ENCODE measurements at places on chromosomes 5 and 9.

DNA sequence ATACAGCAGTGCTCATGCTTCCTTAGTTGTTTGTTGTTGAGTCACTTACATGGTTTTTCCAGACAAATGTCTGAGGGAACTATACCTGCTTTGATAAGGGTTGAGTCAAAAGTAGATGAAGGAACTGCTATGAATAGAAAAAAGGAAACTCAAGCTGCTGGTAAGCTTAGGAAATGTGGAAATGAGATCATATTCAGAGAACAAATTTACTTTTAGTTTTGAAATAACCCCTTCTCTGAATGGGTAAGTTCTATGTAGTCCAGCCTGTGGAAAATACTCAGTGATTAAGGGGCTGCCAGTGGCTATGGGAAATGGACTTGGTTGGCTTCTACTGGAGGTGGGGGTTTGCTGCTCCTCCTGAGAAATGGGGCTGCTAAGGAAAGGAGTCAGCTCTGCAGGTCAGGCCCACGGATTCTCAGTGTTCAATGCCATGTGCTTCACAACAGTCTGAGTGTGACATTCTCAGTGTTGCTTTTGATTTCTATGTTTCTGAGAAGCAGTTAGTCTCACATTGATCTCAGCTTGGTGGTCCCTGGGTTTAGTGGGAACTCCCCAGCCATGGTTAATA lies 47.7 kb upstream of the GLRX start:
- DNase-seq, result no peak

DNA sequence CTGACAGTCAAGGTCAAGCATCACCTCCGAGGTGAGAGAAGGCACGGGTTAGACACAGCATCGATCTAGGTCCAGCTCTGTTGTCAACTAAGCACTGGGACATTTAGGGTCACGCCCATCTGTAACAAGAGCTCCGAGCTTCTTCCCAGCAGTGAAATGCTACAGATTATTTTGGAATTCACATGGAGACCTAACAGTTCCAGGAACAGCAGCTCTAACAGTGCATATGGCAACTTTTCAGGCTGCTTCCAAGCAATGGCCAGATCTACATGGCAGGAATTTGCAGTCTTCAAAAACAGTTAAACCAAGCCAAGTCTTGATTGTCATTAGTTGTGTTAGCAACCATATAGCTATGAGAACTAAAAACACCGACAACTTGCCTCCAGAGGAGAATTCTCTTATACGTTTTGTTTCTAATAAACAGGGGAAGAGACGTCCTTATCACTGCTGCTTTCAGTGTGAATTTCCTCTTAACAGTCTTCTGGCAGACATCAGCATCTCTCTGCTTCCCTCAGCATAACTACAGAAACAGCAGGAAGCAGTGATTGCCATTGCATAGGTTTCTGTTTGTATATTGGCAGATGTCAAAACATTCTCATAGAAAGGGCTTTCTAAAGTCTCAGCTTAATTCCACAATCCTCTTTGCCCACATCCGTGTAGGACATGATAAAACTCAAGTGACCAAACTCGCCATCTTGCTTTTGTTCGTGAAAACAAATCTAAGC lies 242.1 kb upstream of the DAPK1 start:
- no peak for DNase-seq

- DNase-seq, result no peak
Measured at GRCh38 chr5:98791001-98791519, 17.6 kb downstream of the RGMB start.

- peak; percentile 17 for DNase-seq
Measured at GRCh38 chr5:55993013-55993412, 1.8 kb downstream of the IL6ST start.

- DNase-seq, result no peak
Measured at GRCh38 chr5:157047898-157048297, 11.0 kb downstream of the HAVCR1 start.

GRCh38 chr5:56615361-56616153 lies 199.8 kb upstream of the MAP3K1 start:
- DNase-seq, result peak; percentile 32

GRCh38 chr5:176360894-176361436 lies 599 bp downstream of the KIAA1191 start:
- no peak for DNase-seq

- no peak for DNase-seq
Measured at GRCh38 chr9:14396171-14396570, 82.2 kb upstream of the NFIB start.

DNA sequence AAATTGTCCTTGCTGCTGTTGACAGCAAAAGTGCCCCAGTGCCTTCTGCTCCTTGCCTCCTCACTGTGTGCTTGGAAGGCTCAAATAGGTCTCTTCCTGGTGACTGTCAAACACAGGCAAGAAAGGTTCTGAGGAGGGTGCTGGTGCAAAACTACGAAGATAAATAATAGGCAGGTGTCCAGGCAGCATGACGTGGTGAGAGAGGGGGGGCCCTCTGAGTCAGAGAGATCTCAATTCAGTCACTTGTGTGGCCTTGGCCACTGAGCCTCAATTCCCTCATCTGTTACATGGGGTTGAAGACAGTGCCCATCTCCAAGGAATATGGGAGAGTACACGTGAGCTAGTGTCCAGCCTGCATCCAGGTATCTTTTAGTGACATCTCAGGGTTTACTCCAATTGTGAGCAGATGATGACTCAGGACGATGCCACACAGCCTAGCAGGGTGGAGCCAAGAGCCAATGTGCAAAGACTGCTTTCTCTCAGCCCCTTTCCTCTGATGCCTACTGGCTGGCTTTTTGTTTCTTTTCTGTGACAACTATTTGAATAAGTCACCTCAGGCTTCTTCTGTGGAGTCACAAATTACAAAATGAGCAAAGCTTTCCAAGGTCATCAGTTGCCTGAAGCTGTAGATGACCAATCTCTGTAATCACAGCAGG lies 29.7 kb upstream of the SMIM32 start:
- DNase-seq, result no peak

DNA sequence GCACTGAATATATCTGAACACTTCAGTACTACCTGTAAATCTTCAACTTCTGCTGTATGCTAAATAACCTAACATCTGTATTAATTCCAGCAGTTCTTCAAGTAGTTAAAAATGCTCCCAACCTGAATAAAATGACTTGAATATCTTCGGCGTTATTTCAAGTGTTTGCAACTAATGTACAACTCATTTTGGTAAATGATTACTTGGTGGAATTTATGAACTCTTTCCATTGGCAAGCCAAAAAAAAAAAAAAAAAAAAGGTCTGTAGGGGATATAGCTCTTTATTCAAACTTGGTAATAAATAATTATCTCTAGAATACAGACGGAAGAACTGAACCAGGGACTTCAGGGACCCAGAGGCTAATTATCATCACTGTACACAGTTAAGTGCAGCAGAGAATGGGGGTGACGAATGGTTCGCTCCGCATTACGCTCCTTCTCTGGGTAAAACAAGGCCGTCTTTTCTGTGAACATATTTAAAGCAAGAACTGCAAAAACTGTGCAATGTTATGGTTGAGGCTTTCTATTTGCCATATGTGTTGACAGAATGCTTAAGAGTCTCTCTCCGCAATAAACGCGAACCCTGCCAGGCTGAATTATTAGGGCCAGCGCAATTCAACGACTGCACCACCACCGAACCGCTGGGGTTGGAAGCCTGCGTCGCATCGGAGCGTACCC lies 1.9 kb upstream of the ERBIN start:
- no peak for DNase-seq

DNA sequence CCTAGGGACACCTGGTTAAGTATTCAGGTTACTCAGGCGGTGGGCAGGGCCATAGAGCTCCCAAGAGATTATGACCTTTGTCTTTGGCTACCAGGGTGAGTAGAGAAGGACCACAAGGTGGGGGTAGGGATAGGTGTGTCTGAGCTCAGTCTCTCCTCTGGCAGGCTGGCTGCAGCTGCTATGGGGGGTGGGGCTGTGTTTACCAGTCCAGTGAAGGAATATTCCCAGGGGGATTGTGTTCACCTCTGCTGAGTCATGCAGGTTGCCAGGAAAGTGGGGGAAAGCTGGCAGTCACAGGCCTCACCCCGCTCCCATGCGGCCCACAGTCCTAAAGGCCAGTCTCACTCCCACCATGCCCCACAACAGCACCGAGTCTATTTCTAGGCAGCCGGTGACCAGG lies 53.6 kb upstream of the POU5F2 start:
- no peak for DNase-seq

DNA sequence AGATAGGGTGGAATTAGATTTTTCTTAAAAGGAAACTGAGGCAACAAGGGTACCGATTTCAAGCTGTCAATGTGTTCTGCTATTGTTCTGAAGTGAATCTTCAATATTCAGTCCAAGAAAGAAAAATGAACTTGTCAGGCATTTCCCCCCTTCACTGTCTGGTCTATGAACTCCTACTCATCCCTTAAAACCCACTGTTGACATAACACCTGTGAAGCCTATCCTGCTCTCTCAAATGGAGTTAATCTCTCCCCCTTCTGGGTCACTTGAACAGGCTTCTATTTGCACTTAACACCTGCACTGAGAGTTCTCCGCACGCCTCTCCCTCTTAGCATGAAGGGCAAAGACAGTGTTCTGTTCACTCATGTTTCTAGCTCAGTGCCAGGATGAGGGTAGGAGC lies 144.3 kb downstream of the CRB2 start:
- no peak for DNase-seq

DNA sequence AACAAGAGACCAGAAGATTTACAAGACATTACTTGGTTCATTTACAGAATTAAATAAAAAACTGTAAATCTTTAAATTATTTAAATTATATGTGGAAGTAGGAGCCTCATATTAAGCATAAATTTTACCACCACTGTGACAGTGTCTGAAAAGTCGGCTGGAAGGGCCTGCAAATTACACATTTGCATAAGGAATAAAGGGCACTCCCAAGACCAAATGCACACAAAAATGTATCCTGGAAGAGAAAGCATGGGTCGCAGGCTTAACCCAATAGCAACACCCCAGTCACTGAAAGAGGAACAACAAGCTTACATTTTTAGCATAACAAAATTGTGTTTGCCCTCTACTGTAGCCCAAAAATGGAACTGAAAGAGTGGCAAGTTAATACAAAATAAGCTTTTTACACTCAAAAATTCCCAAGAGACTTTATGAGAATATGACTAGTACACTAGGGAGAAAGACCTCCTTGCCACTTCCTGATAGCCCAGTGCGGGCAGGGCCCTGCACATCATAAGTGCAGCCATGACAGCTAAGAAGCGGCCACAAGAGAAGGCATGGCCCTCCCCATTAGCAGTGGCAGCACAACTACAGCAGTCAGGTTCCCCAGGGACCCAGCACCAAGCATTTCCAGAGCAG lies 482.0 kb downstream of the DTWD2 start:
- DNase-seq, result no peak

- no peak for DNase-seq
Measured at GRCh38 chr9:136307215-136307750, 3.4 kb upstream of the CCDC187 start.

DNA sequence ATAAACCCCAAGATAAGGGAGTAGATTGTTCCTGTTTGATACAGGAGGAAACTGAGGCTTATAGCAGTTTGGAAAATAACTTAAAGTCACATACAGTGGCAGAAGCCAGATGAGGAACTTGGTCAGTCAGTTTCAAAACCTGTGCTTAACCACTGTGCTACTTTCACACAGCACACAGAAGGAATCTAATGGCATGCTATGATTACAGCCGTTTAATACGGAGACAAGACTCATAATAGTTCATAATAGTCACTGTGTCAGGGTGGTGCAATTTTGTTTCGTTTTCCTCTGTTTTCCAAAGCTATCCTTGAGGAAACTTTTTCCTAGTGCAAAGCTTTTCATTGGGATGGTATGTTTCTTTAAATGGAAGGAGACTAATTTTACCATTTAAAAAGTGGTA lies 112.3 kb downstream of the GCNT1 start:
- no peak for DNase-seq

DNA sequence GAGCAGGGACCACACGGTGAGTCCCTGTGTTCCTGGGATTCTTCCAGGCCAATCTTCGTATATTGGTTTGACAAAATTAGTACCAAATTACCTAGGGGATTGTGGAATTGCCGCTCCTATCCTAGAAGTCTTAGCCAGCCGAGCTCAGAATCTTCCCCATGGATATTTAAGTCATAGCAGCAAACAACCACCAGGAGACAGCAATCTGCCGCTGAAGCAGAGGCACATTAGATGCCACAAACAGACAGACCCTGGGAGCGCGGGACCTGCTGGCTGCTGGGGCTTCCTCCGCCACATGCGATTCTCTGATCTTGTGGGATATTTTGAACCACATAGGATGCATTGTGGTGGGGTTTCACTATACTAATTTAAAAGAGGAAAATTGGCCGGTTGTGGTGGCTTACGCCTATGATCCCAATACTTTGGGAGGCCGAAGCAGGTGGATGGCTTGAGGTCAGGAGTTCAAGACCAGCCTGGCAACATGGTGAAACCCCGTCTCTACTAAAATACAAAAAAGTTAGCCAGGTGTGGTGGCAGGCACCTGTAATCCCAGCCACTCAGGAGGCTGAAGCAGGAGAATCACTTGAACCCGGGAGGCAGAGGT lies 31.7 kb upstream of the ZBTB43 start:
- no peak for DNase-seq

GRCh38 chr9:121718084-121718483 lies 66.7 kb downstream of the DAB2IP start:
- peak; percentile 82 for DNase-seq

DNA sequence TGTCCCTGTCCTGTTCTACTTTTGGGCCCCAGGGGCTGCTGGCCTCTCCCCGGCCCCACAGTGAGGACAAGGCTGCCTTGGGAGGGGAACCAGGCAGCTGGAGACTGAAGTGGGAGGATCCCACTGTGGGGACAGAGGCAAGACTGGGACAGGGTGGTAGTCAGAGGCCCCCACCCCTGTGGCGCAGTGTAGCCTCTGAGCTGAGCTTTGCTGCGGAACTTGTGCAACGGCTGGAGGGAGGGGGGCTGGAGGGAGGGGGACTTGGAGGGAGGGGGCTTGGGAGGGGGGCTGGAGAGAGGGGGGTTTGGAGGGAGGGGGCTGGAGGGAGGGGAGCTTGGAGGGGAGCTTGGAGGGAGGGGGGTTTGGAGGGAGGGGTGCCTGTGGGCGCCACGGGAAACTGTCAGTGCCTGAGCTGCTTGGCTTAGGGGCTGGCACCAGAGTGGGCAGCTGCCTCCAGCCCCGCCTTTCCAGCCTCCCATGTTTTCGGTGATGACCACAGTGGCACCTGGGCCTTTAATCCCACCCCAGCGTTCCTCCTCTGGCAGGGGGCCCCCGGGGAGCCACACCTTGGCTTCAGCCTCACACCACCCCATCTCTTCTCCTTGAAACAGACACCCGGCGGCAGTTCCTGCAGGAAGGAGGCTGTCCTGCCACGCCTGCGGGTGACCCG lies 2.3 kb upstream of the FUT7 start:
- DNase-seq, result no peak

GRCh38 chr9:22446950-22447617 lies 460 bp downstream of the DMRTA1 start:
- DNase-seq, result peak; percentile 88

- no peak for DNase-seq
Measured at GRCh38 chr9:109171926-109172325, 4.9 kb upstream of the FRRS1L start.

GRCh38 chr9:114574438-114574837 lies 13.1 kb upstream of the ATP6V1G1 start:
- no peak for DNase-seq

GRCh38 chr5:29304545-29304944 lies 1888.9 kb upstream of the CDH6 start:
- DNase-seq, result no peak

- no peak for DNase-seq
Measured at GRCh38 chr9:127878652-127879390, 1.3 kb upstream of the AK1 start.

- DNase-seq, result no peak
Measured at GRCh38 chr5:10451137-10451824, 9.6 kb downstream of the ROPN1L start.

GRCh38 chr9:87812375-87813118 lies 70.1 kb upstream of the SPATA31E1 start:
- DNase-seq, result peak; percentile 25

GRCh38 chr5:95863383-95863757 lies 40.8 kb upstream of the GLRX start:
- no peak for DNase-seq

Data from retina (tissue), 1 donor.